ENCODE measurements at places on chromosomes 16 and 17.

GRCh38 chr16:86956437-86956836 lies 360.8 kb downstream of the C16orf95 start:
- DNase-seq: no peak

GRCh38 chr16:58882292-58882691 lies 148.2 kb upstream of the GOT2 start:
- DNase-seq: no peak

DNA sequence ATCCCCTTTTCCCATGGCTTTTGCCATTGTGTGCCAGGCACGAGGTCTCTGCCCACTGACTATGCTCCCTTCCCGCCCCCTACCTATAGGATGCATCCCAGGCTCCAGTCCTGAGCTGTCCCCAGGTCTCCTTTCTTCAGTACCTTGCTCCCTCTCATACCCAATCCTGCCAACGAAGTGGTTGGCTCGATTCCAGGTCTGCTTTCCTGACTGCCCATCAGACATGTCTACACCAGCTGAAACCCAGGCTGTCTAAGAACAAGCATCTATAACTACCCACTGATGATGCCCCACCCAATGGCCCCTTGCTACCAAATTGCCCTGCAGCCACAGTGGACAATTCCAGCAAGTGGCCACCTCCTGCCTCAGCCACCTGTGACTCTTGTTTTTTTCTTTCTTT lies 479.1 kb downstream of the SOX9 start:
- no peak for DNase-seq

GRCh38 chr17:17315142-17315821 lies 12.1 kb downstream of the NT5M start:
- DNase-seq: no peak

- no peak for DNase-seq
These were observed 46.2 kb upstream of the CRYM start for GRCh38 chr16:21324267-21324666.

- no peak for DNase-seq
These were observed 7.0 kb downstream of the TOM1L2 start for GRCh38 chr17:17965152-17965721.

DNA sequence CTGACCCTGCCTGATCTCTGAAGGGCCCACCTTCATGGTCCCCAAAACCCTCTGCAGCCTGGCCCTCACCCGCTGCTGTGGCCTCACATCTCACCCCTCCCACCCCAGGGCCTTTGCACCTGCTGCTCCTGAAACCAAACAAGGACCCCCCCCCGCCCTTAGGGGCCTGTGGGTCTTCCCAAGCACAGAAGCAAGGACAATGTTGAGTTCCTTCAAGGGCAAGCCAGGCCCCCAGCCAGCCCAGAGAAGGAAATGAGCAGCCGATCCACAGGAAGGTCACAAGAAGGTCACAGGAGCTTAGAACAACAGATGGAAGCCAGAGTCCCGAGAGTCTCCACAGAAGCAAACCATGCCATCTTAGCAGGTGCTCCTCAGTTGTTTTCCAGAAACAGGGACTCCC lies 493 bp upstream of the PDE6G start:
- DNase-seq: no peak

DNA sequence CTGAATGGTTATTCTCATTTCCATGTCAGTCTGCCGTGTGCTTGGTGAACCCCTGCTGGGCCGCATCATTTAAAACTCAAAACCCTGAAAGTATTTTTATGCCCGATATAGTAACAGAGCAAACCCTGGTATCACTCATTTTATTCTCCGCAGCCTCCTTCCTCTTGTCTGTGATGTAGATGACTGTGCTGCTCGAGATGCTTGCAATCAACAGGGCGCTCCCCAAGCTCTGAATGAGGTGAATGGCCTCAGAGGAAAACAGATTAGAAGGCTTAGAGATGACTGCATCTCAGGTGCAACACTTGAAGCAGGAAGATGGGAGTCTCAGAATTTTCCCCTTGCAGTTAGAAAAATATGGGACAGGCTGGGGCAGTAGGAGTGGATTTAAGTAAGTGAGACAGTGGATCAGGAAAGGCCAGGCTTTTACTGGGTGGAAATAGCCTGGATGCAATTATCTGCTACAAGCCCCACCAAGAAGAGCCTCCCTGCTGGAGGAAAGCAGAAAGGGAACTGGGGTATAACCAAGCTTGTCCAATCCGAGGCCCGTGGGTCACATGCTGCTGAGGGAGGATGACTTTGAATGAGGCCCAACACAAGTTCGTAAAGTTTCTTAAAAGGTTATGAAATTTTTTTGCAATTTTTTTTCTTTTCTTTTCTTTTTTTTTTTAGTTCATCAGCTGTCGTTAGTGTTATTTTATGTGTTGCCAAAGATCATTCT lies 166.9 kb downstream of the CDH13 start:
- no peak for DNase-seq

GRCh38 chr16:27452569-27453493 lies 50.9 kb downstream of the IL21R start:
- DNase-seq: no peak

- DNase-seq: no peak
These were observed 1483.0 kb downstream of the CDH8 start for GRCh38 chr16:60553090-60553757.

DNA sequence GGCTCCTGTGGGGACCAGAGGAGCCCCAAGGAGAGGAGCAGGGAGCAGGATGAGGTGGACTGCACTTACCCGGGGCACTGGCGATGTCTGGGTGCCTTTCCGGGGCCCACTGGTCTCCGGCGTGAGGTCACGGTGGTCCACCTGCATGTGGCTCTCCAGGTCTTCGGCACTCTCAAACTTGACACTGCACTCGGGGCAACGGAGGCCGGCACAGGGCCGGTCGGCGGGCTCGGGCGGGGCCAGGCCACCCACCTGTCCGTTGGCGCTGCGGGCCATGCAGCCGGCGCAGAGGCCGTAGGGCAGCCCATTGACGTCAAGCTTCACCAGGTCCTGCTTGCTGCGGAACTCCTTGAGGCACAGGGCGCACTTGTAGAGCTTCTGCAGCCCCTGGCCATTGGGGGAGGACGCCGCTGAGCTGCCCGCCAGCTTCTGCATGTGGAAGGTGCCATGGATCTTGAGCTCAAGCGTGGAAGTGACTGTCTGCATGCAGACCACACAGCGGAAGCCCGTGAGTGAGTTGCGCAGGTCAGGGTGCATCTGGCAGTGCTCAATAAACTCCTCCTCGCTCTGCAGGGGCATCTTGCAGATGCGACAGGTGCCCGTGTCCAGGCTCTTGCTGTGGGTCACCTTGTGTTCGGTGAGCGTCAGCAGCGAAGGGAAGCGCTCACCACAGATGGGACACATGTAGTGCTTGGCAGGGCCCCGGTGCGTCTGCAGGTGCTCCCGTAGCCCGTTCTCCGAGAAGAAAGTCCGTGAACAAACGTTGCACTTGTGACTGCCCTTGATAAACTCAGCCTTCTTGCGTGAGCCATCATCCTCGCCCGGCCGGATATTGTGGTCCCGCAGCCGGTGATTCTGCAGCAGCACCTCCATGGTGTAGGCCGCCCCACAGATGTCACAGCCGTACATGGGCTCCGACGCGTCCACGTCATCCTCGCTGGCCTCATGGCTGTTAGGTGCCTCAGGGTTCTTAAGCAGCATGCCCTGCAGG lies 220.0 kb downstream of the ZNF423 start:
- DNase-seq: no peak

Measured in stimulated activated CD4-positive, alpha-beta T cell treated with anti-CD3 and anti-CD28 coated beads, Interleukin-1b, Interleukin-23, amount 100 ng/mL, for 1 hour (primary cell).